Lung (tissue), 17 donors: ENCODE measurements at places on chromosomes 4 and X.
A peak's percentile ranks its signal among the peaks of the same experiment; 100 is the strongest.

GRCh38 chr4:46946919-46947536 is 38.0 kb upstream of the COX7B2 start:
- DNase-seq: peak; percentile 14

GRCh38 chr4:62414563-62414962 is 1214.4 kb downstream of the ADGRL3 start:
- no peak for DNase-seq

DNA sequence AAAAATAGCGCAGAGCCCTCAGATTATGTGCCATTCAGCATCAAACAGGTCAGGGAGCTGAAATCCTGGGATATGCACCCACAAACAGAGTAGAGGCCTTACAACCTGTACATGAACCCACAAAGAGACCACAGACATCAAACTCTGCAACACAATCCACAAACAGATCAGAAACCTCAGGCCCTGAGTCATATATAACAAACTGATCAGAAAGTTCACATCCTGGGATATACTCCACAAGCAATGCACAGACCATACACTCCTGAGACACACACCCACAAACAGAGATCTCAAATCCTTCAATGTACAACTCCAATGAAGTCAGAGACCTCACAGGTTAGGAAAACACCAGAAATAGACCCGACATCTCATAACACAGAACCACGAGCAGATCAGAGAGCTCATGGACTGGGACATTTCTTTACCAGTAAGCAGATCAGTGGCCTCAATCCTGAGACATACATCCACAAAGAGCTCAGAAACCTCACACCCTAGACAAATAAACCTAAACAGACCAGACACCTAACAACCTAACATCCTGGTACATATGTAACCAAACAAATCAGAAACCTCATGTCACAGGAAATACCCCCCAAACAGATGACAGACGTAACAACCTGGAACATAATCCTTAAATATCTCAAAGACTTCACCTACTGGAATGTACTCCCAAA is 24.2 kb downstream of the SUV39H1 start:
- no peak for DNase-seq

DNA sequence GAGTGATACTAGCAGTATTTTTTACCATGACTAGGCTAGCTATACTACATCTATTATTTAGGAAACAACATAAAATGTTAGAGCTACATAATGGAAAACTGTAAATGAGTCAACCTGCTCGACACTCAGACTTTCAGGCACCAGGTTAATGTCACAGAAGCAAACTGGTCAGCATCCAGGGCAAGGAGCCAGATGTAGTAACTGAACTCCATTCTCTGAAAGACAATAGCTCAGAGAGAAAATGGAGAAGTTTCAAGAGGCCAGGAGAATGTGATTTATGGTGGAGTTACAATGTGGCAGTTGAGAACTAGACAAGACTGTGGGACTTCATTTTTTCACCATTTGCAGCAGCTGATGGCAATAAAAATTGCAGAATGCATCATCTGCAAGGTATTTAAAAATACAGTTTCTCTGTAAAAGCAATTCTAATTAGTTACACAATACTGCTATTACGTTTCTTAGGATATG is 342.7 kb upstream of the PABPC4L start:
- peak; percentile 8 for DNase-seq

DNA sequence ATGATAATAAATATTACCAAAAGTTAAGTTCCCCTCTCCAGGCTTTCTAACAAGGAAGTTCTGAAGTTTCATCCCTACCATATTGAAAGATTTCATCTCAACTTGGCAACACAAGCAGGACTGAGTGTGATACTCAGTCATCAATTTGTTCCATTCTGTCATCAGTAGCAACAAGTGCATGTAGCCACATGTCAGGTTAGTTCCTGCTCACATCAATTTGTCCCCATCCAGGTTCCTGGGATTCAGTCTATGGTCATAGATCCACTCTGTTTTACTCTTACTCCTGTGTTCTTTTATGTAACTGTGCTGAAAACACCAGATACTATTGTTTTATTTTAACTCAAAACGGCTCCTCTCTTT is 22.2 kb downstream of the SMPX start:
- no peak for DNase-seq

DNA sequence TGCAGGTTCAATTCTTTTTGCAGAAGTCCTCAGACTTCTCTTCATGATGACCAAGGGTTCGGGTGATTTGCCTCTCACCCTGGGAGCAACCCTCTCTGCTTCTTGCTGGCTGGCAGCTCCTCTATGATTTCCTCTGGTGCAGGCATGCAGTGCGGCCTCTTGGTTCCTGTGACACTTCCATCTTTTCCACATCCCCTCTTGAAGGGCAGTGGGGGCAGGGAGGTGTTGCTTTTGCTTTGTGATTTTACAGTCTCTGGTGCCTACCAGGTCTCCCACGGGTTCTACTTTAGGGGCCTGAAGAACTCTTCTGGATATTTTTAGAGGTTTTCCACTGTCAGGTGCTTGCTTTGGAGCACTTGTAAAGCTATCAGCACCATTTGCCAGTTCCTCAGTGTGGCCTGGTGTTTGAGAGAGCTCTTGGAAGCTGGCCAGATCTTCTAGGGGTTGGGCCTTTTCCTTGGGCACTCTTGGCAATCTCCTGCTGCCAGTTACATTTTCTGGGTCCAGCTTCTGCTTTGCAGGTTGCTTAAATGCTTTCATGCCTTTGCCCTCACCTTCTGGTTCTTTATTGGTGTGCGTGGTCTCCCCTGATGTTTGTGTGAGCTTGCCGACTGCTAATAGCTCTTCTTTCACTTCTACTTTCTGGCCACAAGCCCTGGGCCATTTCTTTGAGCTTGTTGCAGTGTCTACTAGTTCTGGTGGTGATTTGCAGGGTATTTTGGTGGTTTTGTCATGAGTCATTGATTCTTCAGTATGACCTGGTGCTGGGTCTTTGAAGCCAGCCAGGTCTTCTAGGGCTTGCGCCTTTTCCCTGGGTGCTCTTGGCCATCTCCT is 11.5 kb upstream of the CHST7 start:
- no peak for DNase-seq

DNA sequence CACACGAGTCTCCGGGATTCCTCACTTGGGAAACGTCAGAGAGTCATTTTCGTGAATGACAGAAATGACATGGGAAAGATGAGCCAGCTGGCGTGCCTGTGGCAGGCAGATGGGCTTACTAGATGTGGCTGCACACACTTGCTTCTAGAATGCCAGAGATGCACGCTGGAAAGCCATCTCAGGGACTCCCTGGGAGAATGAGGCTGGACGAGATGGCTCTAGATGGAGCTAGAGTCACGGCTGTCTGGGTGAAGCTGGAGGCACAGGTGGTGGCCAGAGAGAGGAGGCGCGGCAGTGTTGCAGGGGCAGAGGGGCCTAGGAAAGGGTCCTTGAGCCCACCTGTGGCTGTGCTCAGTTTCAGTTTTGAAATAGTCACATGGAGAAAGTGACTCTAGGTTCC is 26.0 kb downstream of the TKTL1 start:
- no peak for DNase-seq

DNA sequence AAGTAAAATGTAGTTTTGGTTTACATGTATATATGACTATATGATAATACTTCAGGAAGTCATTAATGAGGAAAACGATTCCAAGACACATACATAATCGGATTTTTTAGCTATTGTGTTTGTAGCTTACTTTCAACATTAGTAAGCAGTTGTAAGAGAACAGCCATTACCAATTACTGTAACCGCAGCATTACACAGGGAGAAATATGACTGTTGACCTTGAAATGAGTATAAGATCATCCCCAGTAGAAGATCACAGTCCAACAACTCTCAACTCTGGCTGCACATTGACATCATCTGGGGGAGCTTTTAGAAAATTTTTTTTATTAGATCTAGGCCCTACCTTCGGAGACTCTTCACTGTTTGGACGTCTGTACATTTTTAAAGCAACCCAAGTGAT is 762.0 kb upstream of the MAGEB2 start:
- no peak for DNase-seq

GRCh38 chrX:109344678-109345077 is 137.2 kb downstream of the GUCY2F start:
- DNase-seq: no peak

- DNase-seq: no peak
Observed at GRCh38 chr4:3044870-3045819, 29.2 kb downstream of the HTT-AS start.

- DNase-seq: no peak
Observed at GRCh38 chr4:134634301-134634700, 432.7 kb upstream of the PABPC4L start.

GRCh38 chr4:55336138-55337034 is 9.7 kb upstream of the SRD5A3 start:
- no peak for DNase-seq

- peak; percentile 15 for DNase-seq
Observed at GRCh38 chr4:101253121-101253520, 94.2 kb downstream of the PPP3CA start.

DNA sequence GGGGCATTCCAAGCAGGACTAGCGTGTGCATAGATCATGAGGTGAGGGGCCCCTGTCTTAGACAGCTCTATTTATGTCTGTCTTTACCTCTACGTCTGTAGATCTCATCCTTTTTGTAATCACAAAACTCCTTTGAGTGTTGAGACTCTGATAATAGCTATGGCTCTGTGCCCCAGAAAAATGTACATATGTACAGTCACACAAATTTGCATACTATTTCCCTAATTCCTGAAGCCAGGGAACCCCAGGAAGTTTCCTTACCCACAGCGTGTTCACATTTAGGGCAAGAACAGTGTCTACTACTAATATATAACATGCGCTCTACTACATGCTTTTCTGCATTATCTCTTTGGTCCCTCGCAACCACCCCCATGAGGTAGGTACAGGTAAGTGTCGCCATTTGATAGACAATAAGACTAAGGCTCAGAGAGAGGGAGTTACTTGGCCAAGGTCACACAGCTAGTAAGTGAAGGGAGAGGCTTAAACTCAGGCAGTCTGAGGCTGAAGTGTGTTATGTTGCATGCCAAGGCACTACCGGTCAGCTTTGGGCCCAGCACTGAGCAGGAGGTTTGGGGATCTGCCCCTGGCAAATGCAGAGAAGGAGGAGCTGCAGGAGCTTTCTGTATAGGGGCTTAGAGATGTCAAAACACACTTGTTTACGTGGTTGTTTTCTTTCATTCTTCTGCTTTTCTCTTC is 21.0 kb upstream of the CITED1 start:
- no peak for DNase-seq
